ENCODE measurements at places on chromosomes 3 and 15.

DNA sequence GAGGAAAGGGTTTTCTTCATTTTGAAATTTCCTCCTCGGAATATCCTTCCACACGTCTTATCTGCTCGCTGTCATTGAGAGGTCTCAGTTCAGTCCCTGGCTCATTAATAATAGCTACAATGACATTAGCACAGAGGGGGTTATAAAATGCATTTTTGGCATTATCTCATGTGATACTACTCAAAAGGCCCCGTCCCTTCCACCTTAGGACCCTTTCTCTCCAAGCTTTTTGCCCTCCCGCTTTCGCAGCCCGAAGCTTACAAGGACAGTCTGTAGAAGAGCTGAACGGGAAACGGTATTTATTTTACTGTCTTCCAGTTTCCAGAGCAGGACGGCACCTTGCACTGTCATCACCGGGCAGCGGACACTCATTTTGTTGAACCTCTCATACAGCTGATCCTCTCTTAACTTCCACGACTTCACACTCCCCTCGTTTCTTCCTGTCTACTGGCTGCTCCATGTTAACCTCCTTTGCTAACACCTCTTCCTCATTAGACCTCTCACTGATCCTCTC lies 5.6 kb upstream of the PLEKHO2 start:
- ATAC-seq = no peak

GRCh38 chr3:14913926-14914778 lies 33.2 kb upstream of the NR2C2 start:
- no peak for ATAC-seq

DNA sequence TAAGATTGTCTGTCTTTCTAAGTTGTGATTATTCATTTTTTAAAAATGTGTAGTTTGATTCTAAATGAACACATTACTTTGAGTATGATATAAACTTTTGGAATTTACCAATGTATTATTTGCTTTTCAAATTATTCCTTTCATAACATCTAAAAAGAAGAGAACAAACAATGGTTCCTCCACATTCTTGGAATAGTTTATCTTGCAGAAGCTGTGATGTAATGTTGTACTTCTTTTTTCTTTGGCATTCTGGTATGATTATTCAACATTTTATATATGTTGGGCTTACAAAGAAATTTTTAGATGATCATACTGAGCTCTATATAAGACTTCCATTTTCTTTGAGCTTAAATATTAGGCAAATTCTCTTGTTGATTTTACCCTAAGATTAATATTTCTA lies 419.2 kb downstream of the DIPK2A start:
- no peak for ATAC-seq

- ATAC-seq = no peak
Measured at GRCh38 chr3:153970741-153971347, 150.3 kb upstream of the ARHGEF26 start.

GRCh38 chr15:58501006-58501405 lies 69.2 kb downstream of the LIPC start:
- no peak for ATAC-seq

DNA sequence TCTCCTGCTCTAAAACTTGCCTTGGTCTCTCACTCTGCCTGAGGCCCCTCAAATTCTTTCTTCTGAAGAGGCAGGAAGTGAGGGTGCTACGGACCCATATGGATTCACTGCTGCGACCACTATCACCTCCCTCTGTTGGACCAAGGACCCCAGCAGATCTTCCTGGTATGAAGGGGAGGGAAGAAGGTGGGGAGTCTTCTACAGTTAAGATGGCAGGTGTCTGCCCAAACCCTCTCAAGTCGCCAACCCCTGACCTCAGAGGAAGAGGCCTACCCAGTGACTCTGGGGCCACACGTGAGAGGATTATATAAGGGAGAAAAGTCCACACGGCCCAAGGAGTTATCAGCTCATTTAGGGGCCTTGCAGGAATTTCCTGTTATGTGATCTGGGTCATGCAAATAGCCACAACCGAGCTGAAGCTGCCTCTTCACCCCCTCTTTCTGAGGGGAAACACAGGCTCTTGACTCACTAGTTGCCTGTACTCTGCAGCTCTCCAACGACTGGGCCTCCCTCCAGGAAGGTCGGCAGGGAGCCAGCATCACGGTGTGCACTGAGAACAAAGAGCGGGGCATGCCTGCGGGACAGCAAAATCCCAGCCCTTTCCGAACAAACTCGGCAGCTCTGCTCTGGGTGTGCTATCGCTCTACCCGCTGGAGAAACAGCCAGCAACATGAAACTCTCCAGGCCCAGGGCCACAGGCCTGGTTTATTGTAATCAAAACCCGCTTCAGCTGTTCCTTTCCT lies 116.0 kb downstream of the XXYLT1 start:
- peak; percentile 12 for ATAC-seq

DNA sequence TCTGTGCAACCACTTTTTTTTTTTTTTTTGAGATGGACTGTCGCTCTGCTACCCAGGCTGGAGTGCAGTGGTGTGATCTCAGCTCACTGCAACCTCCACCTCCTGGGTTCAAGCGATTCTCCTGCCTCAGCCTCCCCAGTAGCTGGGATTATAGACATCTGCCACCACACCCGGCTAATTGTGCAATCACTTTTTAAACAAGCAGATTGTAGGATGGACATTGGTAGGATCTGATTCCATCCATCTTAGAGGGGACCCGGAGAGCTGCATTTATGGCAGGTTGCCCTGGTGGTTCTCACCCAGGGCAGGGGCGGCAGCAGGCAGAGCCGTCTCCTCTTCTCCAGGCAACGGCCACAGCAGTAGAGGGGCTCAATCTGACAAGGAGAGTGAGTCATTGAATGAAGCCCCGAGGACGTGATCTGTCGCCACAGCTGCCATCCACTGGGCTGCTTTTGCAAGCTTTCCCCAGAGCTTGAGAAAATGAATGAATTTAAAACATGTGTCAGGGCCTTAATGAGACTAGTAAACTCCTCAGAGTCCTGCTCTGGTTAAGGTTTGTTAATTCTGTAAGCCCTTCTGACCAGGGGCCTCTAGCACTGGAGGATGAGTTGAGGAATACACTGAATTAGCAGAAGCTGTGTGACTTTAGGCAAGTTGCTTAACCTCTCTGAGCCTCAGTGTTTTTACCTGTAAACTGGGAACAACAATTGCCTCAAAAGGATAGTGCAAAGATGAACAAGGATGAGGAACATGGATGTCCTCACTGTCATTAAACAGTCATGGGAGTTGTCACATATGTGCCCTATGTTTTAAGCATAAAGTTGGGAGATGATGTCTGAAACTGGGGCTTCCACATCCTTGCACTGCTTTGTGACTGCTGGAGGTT lies 129.1 kb downstream of the ASB7 start:
- ATAC-seq = no peak

Measured in activated CD4-positive, CD25-positive, alpha-beta regulatory T cell treated with anti-CD3 and anti-CD28 coated beads, Interleukin-2, amount 50 U/mL, for 24 hours (primary cell).